G401 (cell line): ENCODE measurements at places on chromosomes 2 and 18.

DNA sequence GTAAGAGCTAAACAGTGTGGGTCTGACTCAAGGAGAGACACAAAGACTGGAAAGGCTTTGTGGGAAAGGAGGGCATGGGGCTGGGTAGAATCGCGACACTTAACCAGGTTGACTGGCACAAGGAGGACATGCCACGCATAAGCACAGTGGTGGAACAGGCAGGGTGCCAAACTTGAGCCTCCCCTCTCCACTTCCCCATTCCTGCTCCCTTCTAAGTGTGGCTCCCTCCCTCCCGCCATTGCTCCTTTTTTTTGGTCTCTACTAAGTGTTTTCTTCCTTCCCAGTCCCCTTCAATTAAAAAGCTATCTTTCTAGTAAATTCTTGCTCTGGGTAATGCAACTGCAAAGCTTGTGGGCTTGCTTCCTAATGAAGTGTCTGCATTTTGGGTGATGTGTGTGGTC, 40.3 kb upstream of the ZFP36L2 start:
- no peak for DNase-seq

GRCh38 chr2:190023860-190024259, 38.7 kb downstream of the MSTN start:
- peak; percentile 41 for DNase-seq

- DNase-seq = no peak
Observed at GRCh38 chr2:193331676-193332075, 1136.9 kb upstream of the TMEFF2 start.

GRCh38 chr18:23740105-23740830, 51.0 kb downstream of the LAMA3 start:
- no peak for DNase-seq

- no peak for DNase-seq
Observed at GRCh38 chr2:217725409-217725808, 277.4 kb downstream of the TNS1 start.

DNA sequence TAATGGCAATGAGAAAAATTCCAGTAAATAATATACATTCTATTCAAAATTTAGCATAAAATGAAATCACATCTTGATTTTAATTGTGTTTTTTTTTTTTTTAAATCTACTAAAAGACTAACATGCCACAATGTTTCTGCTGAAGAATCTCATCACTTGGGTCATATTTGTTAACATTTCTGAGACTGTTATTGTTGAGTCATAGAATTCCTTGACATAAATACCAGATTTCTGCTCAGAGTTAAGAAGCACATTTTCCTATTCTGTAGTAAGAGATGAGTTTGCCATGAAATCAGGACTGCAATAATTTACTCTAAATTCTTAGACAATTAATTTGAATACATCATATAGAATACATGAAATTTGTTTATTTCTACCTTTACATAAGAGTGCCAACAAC, 154.9 kb upstream of the KYNU start:
- DNase-seq = no peak
